CD4-positive, alpha-beta T cell treated with Interleukin-1 beta for 1 hour (primary cell): ENCODE measurements at places on chromosomes 2 and 18.

DNA sequence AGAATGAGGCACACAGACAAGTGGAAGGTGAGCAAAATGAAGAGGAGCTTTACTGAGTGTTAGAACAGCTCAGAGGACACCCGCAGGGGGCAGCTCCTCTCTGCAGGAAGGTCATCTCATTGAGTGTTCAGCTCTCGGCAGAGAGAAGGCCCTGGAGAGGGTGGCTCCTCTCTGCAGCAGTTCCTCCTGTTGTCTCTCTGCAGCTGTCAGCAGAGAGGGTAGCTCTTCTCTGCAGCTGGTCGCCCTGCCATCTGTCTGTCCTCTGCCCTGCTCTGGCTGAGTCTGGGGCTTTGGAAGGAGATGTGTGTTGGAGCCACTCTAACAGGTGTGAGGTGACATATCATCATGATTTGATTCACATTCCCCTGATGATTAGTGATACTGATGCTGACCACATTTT lies 6.8 kb upstream of the SNTG2 start:
- no peak for DNase-seq

DNA sequence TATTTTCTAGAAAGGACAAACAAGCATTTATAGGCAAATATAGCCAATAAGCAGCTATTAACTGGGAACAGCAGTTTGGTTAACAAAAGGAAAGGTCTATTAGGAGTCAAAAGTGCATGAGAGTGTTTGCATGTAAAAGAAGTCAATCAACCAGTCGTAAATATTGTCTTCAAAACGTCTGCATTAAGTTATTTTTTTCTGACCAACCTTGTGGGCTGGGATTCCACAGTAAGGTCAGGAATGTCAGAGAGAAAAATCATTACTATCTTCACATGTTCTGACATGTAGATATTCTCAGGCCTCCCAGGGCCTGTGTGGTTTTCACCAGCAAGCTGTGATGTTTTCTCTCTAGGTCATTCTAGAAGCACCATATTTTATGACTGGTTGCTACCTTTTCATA lies 922.5 kb downstream of the SUCLG1 start:
- no peak for DNase-seq

- no peak for DNase-seq
These were observed 86.0 kb downstream of the VWA3B start for GRCh38 chr2:98172951-98173350.

DNA sequence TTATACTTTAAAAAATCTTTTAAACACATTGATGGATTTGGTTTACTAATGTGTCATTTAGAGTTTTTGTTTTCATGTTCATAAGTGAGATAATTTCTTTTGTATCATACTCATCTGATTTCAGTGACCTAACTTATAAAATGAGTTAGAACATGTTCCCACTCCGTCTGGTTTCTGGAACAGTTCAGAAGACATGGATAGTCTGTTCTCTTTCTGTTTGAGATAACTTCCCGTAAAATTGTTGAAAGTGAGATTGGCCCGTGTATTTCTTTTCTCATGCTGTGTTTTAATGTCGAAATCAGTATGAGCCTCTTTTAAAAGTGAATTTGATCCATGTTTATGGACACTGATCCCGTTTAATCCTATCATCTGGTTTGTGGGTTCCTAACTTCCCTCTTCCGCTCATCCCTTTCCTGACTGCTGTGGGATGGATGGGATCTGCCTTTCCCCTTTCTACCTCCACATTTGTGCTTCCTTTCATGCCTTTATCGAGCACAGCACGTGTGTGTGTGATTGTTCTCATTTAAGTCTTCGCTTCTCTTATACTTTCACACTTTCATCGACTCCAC lies 78.9 kb downstream of the COPS8 start:
- DNase-seq: no peak

- no peak for DNase-seq
These were observed 557.8 kb downstream of the SUCLG1 start for GRCh38 chr2:83901317-83901716.

DNA sequence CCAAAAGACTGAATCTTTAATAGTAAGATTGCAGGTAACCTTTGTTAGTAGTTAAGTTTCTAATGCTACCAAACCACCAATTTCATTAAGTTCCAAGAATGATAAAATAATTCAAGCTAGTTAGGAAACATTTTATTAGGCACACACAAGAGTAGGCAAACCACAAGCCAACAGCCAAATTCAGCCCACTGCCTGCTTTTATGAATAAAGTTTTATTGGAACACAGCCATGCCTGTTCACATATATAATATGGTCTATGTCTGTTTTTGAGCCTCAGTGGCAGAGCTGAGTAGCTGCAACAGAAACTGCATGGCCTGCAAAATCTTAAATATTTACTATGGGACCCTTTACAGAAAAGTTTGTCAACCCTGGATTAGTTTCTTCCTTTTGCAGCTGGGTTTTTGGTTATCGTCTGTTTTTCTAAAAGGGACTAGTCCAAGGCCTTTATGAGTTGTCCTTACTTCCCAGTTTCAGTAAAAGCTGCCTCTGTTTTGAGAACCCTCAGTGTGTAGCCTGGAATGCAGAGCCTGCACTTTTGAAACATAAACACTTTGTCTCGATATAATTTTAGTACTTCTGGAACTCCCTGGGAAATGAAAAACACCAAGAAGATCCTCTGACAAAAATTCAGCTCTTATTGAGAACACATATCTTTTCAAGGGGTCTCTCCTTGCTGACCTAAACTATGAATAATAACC lies 39.1 kb downstream of the FRZB start:
- no peak for DNase-seq

DNA sequence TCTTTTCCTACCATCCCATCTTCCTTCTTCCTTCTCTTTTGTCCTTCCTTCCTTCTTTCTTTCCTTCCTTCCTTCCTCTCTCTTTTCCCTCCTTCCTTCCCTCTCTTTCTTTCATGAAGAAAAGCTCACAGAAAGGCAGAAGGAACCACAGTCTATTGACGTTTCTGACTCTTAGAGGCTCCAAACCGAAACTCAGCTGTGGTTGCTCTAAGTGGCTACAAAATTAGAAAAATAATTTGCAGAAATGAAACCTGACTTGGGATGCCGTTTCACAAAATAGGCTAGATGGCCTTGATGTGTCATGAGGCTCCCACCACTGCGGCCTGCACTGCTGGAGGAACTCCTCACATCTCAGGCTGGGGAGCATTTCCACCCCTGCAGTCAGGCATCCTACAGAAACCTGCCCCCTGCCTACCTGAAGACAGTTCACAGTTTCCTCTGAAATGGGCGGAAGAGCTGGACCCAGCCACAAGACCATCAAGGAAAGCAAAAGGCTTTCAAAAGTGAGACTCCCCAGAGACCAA lies 165.6 kb downstream of the SMAD7 start:
- peak; percentile 57 for DNase-seq

DNA sequence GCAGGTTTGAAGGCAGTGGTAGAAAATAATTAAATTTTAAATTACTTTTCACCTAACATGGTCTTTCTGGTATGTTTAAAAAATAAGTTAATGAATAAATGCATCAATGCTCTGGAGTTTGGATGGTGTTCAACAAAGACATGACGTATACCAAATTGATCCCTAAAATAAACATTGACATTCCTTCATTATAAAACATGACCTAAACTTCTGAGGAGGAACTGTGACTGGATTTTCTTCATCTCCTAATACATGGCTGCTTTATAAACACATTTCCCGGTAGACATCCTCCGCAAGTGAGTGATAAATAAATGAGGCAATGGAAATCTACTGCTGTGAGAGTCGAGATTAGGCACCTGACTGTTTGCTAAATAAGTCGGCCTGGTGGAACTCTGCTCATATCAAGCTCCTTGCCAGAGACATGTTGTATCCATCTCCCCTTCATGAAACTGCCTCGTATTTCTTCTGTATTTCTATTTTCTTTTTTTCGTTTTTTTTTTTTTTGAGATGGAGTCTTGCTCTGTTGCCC lies 362.3 kb downstream of the RNF144A start:
- no peak for DNase-seq
